Stimulated activated CD8-positive, alpha-beta memory T cell treated with anti-CD3 and anti-CD28 coated beads, Interleukin-7, amount 100 ng/mL, for 48 hours (primary cell): ENCODE measurements at places on chromosomes 13 and 19.

DNA sequence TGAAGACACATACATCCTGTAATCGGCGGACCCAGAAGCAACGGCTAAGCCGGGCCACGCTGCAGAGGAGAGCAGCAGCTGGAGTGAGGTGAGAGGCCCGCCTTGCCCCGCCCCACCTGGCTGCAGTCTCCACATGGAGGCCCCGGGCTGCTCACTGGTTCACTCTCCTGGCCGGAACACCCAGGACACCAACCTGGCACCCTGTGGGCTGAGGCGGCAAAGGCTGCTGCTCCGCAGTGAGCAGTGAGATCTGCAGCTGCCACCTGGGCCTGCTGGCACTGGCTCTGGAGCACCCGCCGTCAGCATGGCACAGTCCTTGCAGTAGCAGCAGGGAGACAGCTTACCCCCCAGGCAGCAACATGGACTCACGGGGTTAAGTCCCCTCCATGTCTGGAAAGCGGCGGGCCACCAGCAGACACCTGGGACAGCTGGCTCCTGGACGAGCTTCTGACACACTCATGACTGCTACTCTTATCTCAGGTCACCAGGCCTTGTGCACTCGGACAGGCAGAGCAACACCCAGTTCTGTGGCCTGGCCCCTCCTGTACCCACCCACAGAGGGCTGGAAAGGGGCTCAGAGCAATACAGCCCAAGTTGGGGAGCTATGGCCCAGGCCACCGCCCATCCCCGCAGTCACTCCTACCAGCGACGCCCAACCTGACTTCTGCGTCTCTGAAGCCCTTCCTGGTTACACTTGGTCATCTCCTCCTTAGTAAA, 13.2 kb upstream of the KPTN start:
- DNase-seq: no peak

DNA sequence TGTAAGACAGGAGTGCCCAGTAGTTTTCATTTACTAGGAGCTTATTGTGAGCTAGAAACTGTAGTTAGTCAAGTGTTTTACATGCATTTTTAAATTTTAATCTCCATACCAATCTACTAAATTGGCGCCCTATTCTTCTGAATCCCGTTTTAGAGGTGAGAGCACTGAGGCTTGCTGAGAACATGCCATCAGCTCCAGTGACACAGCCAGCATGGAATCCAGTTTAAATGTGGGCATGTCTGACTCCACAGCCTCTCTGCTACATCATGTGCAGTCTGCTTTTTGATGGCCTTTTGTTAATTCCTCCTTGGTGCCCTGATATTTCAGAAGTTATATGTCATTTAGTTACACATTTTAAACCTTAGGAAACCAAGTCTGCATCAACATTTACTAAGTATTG, 325.4 kb downstream of the DLEU7 start:
- no peak for DNase-seq

GRCh38 chr19:43752287-43752875, 2.4 kb downstream of the SMG9 start:
- no peak for DNase-seq

DNA sequence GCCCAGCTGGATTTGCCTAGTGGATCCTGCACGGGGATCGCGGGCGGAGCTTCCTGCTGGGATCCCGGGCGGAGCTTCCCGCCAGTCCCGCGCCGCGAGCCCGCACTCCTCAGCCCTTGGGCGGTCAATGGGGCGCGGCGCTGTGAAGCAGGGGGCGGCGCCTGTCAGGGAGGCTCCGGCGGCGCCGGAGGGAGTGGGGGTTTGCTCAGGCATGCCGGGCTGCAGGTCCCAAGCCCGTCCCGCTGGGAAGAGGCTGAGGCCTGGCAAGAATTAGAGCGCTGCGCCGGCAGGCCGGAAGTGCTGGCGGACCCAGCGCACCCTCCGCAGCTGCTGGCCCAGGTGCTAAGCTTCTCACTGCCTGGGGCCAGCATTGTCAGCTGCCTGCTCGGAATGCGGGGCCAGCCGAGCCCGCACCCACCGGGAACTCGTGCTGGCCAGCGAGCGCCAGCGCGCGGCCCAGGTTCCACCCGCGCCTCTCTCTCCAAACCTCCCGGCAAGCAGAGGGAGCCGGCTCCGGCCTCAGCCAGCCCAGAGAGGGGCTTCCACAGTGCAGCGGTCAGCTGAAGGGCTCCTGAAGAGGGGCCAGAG, 119.6 kb downstream of the PRR20E start:
- no peak for DNase-seq

DNA sequence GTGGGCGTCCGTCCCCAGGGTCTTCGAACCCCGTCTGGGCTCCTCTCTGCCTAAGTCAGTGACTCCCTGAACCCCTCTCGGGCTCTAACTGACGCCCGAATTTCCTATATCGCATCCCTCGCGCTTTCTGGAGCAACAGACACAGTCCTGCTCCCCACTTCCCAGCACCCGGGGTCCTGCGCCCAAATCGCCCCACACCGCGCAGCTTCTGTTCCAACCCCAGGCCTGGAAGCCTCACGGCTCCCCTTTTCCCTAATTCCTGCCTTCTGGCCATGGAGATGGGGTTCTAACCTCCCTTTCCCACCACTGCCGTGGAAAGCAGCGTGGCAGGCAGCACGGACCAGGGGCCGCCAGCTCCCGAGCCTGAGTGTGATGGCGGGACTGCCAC, 1.6 kb upstream of the GRTP1 start:
- DNase-seq: no peak

DNA sequence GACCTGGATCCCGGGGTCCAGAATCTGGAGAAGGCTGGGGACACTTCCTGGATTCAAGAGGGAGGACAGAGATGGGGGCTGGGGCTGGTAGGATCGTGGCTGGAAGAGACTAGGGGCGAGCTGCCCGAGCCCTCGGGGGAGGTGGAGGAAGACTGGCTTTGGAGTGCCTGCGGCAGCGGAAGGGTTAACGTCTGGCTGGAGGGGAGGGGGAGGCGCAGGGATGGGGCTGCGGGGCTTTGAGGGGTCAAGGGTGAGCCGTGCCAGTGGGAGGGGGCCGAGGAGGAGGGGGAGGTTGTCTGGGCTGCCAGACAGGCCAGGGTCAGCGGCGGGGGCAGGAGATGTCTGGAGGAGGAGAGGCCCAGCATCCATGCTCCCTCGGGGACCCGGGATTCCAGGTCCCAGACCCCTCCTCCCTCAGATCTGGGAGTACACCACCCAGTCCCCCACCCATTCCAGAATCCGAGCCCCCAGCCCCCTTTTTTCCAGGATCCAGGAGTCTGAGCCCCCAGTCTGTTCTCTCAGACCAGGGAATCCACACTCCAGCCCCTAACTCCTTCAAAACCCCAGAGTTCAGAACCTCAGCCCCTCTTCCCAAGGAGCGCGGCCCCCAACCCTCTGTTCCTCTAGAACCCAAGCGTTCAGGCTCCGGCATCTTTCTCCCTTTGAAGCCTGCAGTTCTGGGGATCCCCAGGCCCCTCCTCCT, 3.2 kb upstream of the SPACA6 start:
- no peak for DNase-seq

DNA sequence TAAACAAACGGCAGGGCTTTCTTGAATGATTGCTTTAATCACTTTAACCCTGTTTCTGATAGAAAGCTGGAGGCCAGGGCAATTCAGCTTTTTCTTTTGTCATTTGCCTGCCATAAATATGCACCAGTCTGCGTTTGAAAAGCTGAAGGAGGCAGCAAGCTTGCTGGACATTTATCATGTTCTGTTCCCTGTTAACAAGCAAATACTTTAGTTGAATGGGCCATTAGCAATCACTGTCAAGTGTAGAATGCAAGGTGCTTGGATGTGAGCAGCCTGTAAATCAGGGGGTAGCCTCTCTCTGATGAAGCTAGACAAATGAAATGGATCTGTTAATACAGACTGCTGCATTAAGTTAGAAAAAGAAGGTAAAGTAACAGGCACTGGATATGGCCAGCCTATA, 7.6 kb downstream of the EFNB2 start:
- no peak for DNase-seq

DNA sequence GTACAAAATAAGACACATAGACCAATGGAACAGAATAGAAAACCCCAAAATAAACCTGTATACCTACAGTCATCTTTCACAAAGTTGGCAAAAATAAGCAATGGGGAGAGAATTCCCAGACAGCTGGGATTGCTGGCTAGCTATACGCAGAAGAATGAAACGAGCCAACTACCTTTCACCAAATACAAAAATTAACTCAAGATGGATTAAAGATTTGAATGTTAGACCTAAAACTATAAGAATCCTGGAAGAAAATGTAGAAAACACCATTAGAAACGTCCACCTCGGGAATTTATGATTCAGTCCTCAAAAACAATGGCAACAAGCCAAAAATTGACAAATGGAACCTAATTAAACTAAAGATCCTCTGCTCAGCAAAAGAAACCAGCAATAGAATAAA, 408.1 kb upstream of the SLITRK1 start:
- no peak for DNase-seq
